Right lung (tissue), 10 donors: ENCODE measurements at places on chromosomes 6 and 20.
A peak's percentile ranks its signal among the peaks of the same experiment; 100 is the strongest.

- no peak for DNase-seq
These were observed 30.5 kb downstream of the RPRD1B start for GRCh38 chr20:38063911-38064530.

DNA sequence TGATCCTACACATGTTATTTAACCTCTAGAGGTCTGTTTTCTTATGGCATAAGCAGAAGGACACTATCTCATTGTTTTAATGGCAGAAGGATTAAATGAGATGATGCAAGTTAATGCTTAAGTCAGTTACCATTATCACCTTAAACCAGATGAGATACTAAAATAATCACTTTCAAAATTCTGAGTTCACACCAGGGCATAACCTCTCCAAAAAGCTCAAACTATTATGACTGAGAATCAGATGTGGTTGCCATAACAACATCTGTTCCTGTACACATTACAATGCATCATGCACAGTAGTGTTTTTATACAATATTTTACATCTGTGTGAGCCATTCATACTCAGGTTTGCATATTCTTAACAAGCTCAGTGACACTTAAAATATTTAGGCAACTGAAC lies 10.2 kb downstream of the ADNP start:
- no peak for DNase-seq

DNA sequence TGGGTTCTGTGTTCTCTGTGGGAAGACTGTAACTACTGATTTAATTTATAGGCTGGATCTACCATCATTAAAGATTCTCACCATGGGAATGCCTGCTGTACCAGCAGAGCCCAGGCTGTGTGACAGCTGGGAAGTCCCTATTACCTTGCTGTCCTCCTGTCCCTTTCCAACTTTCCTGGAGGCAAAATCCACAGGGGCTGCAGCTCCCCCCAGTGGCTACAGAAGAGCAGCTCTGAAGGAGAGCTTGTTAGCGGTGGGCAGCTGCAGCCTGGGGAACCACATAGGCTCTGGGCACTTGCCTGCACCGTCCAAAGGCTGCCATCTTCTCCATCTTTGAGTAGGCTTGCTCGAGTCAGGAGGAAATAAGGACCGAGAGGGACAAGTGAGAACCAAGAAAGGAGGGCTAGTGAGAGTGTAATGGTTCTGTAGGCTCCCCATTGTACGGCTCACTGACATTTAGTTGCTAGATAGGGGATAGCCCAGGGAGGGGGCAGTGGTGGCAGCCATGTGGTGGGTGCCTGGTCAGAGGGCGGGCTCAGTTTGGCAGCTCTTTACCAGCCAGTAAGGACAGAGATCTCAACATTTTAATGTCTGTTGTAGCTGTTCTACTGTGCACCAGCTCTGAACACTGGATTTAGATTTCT lies 155.1 kb upstream of the MLIP start:
- DNase-seq, result peak; percentile 45

DNA sequence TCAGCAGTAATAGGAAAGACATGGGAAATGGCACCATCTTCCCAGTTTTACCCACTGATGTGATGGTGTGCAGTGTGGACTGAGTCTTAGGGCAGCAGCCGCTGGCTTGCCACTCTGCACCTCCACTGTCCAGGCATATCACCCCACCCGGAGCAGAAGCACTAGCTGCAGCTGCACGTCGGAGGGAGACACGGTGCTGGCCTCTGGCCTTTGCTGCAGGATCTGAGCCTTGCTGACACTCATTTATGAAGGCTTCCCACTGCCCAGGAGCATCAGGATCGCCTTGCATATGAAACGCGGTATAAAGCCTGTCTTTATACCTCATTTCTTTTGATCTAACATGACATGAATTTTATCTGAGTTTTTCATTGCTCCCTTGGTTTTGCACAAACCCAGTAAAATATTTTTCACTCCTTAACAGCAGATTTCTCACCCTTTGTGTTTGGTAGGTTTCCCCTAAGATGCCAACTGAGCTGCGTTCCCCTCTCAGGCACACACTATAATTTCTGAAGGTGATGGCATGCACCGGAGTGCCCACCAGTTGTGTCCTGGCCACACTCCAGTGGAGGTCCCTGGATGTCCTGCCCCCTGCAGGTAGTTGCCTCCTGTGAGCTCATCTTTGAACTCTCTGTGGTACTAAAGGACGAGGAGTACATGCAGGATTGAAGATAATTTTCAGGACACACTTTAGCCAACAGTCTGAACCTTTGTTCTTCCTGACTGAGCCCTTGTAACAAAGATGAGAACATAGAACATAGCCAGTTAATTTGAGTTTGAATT lies 9.0 kb upstream of the EXOC2 start:
- no peak for DNase-seq

DNA sequence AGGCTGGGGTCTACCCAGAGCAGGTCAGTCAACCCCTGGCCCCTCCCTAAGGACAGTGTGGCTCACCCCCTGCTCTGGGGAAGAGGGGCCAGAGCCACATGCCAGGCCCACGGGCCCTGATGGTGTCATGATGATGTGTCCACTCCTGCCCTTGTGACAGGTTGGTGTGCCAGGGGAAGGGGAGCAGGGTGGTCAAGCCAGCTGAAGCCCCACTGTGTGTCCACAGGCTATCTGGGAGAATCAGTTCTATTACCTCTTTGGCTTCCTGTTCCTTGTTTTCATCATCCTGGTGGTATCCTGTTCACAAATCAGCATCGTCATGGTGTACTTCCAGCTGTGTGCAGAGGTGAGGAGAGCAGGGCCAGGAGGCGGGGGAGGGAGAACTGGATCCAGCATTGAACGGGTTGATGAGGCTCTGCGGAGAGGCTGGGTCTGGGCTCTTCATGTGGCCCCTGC lies 47.7 kb downstream of the PLAGL2 start:
- DNase-seq, result no peak

GRCh38 chr6:131954775-131955107 lies 3.6 kb upstream of the CCN2 start:
- peak; percentile 90 for DNase-seq

GRCh38 chr6:107956586-107957307 lies 1.3 kb downstream of the SEC63 start:
- DNase-seq, result peak; percentile 35

- DNase-seq, result no peak
These were observed 256.5 kb downstream of the FARS2 start for GRCh38 chr6:5517796-5518195.

DNA sequence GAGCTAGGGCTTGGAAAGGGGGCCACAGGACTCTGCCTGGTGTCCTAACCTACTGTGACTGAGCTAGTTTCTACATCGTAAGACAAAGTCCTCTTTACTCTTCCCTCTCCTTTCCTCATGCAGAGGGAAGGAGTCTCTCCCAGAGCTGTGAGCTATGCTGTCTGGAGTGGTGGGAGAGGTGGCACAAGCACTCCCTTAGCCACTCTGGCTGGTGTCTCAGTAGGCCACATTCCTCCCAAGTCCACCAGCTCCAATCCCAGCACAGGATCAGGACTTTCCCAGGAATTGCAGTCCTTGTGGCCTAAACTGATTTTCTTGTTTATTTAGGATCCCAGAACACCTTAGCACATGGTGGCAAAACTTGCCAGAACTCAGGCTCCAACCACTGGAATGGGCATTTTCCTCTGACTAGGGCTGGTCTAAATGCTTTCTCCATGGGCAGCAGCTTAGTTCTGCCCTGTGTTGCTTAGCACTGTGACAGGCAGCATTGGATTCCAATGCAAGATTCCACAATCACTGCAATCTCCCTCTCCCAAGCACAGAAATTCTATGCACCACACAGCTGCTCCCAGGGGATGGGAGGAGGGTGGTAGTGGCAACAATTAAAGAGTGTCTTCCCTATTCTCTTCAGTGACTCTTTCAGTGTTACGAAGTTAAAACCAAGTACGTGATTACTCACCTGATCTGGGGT lies 733.3 kb downstream of the HACE1 start:
- no peak for DNase-seq

- peak; percentile 52 for DNase-seq
These were observed 253.8 kb upstream of the CITED2 start for GRCh38 chr6:139628270-139628669.

DNA sequence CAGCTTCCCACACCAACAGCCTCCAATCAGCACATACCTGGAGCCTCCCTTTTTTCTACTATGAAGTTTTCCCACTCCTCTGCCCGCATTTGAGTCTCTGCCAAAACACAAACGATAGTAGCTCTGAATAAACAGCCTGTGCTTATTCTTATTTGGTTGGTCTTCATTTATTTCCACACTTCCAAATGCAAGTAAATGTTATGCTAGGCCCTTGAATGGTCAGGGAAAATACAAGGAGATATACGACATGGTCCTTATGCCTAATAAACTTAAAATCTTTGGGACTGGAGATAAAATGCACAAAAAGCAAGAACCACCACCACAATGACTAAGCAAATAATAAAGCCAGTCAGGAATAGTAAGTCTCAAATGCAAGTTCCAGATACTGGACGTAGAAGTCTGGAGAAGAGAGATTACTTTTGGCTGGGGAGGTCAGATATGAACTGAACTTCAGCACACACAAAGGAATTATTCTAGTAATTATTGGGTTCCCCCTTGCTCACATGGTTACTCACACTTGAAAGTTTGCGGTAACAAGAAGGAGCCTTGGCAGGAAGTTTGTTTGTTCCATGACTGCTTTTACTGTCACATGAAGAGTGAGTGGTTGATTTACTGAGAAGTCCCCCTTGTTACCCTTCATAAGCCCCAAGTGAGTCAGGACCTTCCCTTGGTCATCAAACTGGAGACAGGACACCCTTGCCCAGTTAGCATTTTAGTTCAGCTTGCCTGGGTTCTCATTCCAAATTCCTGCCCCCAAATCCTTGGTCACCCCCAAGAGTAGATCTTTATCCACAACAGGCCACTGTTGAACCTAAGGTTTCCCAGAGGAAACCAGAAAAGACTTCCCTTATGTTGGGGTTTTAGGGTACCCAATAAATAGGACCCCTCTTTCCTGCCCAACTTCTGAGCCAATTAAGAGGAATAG lies 511.2 kb upstream of the JARID2 start:
- DNase-seq, result no peak

DNA sequence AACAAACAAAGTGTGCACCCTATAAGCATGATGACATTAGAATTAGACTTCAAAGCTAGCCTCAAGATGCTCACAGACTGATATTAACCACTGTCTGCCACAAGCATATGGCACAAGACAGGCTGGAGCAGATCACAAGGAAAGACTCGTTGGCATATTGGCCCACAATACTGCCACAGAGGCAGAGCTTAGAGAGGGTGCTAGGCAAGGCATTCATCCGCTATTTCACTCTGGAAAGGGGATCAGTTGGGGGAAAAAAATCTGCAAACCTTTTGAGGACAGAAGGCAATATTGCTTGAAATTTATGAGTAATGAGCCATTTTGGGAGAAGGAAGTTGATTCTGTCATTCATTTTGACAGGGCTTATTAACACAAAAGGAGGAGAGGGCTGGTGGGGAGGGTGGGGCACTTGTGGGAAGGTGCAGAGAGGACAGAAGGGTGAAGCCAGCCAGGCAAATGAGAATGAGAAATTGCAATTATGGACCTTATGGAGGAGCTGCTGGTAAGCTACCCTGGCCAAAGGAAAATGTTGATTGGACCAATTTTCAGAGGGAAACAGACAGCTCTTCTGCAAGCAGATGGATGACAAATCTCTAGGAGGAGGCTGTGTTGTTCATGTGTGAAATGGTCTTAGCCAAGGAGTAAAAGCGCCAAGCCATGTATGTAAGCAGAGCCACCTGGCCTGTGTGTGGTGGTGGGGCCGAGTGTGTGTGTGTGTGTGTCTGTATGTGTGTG lies 187.7 kb downstream of the GMPR start:
- no peak for DNase-seq

GRCh38 chr6:13124131-13124530 lies 204.2 kb downstream of the TBC1D7 start:
- DNase-seq, result no peak

DNA sequence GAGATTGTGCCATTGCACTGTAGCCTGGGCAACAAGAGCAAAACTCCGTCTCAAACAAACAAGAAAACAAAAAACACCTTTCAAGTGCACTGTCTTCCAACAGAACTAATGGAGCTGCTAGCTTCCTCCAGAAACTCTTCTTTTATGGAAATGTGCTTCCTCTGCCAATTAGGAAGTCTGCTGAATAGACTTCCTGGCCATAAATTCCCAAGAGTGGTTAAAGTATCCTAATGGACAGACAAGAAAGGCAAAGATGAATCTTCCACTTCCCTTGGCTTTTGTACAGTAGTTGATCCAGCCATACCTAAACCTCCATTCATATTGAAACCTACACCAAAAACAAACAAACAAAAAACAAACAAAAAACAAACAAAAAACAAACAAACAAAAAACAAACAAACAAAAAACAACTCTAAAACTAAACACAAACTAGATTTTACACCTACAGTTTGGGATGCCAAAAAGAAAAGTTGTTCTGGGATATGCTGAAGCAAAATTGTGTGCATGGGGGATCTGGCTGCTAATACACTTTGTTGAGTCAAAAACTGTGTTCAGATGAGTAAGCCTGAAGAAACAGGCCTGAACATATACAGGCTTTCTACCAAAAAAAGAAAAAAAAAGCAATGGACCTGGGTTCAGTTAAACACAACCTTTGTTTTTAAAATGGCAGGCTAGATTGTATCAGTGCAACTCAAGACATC lies 59.8 kb upstream of the CARMIL1 start:
- no peak for DNase-seq

GRCh38 chr6:100665041-100665380 lies 200.3 kb upstream of the SIM1 start:
- DNase-seq, result no peak

DNA sequence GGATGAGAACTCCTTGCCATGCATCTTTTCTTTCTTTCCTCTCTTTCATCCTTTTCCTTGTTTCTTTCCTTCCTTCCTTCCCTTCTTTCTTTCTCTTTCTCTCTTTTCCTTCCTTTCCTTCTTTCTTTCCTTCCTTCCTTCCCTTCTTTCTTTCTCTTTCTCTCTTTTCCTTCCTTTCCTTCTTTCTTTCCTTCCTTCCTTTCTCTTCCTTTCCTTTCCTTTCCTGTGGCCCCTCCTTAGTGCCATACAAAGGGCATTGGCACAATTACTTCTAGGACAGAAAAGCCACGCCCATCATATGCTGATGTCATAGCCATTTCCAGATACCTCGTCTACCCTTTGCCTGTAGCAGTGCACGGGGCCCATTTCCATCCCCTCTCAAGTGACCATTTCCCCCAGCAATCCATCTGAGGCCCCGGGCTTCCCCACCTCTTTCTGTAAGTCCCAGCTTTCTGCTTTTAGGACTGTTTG lies 2.2 kb upstream of the CENPB start:
- DNase-seq, result no peak

- no peak for DNase-seq
These were observed 142.2 kb downstream of the MOXD1 start for GRCh38 chr6:132259070-132259469.

GRCh38 chr6:147950623-147950987 lies 392.0 kb upstream of the SASH1 start:
- DNase-seq, result peak; percentile 70

DNA sequence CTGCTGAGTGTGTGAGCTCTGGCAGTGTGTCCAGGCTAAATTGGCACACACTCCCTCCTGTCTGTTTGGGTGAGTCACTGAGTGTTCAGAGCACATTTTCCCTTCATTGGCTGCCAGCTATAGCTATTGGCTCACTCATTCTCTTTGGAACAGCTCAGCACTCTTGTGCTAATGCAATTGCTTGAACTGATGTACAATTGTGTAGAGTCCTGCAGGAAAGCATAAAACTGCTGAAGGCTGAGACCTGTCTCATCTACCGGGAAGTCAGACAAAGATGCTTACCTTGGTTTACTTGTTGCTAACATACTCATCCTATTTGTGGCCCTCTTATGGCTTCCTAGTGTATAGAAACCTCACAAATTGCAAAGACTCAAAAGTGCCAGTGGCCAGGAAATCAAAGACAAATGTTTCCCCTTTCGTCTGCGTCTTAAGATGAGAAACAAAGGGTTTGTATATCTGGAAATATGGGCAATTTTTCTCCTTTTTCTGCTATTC lies 351.0 kb downstream of the BCKDHB start:
- peak; percentile 78 for DNase-seq

- no peak for DNase-seq
These were observed 107.7 kb upstream of the PHACTR1 start for GRCh38 chr6:12608874-12609273.
